ENCODE measurements at places on chromosomes 5 and 9.

- no peak for DNase-seq
Measured at GRCh38 chr5:17132444-17133083, 84.9 kb upstream of the BASP1 start.

DNA sequence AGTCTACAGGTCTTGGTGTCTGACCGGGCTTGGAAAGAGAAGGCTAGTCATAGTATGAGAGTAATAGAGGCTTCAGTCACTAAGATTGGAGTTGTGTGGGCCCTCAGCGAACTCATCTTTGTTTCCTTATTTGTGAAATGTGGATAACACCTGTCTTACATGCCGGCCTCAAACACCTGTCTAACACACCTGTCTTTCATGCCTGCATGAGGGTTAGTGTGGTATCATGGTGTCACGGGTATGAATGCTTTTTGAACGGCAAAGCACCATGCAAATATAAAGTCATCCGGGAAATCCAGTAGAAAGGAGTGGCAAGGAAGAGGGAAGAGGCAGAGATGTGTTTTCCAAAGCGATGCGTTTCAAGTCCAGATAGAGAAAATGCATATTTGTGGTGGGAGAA lies 25.5 kb downstream of the GRAMD2B start:
- DNase-seq, result no peak

DNA sequence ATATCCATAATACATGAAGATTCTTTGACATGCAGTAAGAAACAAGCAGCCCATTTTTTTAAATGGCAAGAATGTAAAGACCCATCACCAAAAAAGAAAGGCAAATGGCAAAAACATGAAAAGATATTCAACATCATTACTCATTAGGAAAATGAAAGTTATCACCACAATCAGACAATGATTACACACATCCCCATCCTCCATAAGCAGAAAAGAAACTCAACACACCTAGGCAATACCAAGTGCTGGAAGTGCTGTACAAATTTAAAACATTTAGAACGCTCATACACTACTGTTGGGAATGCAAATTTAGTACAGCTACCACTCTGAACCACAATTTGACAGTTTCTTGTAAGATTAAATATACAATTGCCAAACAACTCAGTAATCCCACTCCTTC lies 466.7 kb downstream of the ACTL7B start:
- DNase-seq, result no peak

DNA sequence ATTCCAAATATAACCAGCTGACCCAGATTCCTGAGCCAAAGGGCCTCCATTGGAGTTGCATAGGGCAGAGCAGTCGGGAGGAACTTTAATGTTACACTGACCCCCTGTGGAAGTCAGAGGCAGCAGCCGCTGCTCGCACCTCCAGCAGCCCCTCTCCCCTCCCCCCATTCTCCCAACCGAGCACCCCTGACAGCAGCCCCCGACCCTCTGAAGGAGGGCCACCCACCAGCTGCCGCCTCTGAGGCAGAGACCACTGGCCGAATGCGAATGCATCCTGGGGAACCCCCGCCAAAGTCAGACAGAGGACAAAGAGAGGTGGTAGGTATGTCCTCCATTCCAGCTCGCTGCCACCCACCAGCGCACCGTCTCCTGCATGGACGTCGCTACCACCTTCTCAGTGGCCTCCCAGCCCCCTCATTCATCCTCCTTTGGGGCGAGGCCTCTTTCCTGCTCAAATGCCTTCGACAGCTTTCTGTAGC lies 231.0 kb downstream of the CDK5RAP2 start:
- no peak for DNase-seq

DNA sequence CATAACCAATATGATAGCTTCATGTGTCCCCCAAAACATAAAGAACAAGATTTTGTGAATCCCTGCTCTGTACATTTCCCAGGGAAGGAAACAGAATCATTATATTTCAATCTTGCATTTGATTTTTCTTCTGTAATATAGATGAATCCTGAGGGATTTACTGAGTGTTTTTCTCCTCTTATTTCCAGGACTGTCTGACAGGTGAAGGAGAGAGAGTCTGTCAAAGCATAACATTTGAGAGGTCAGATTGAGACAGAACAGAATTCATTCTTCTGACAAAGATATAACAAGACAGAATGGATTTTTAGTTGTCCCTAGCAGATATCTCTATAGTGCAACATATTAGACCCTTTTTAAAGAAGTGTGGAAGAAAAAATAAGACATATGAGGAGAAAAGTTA lies 354.5 kb upstream of the IZUMO3 start:
- DNase-seq, result no peak

- no peak for DNase-seq
Measured at GRCh38 chr9:93321220-93321610, 130.3 kb upstream of the FAM120A start.

- no peak for DNase-seq
Measured at GRCh38 chr9:5825223-5825622, 7.7 kb downstream of the ERMP1 start.

DNA sequence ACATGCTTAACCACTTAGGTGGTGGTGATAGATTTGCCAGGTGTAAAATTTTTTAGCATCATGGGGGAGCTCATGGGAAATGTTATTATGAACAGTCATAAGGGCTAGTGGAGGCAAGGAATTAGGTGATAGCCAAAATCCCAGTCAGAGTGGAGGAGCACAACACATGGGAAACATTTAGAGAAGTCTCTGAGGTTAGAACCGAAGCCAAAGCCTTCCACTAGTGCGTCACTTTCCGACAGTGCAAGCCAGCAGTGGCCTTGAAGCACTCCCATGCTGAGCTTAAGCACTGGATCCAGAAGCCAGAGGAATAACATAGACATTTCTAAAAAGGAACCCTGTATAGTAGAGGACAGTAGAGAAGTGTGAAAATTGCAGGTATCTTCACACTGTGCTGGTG lies 101.5 kb upstream of the SNX2 start:
- no peak for DNase-seq

- no peak for DNase-seq
Measured at GRCh38 chr5:42020788-42021530, 95.9 kb downstream of the FBXO4 start.

- DNase-seq, result no peak
Measured at GRCh38 chr5:122259995-122260394, 52.0 kb upstream of the SNCAIP start.

- DNase-seq, result no peak
Measured at GRCh38 chr9:75108571-75108970, 20.3 kb downstream of the OSTF1 start.

DNA sequence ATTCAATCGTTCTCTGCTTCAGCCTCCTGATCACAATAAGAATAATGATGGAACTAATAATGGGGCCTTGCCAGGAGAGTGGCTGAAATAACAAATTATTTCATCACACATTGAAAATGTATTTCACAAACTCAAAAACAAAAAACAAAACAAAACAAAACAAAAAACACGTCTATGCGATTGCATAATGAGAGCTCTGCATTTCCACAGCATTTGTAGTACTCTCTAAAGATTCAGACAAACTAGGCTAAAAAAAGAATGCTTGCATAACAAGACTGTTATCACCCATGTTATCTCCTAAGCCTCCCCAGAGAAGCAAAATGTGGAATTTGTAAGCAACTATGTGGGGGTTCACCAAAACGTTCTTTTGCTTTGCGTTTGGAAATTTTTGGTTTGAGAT lies 48.1 kb downstream of the PRELID2 start:
- DNase-seq, result no peak

- no peak for DNase-seq
Measured at GRCh38 chr9:131346559-131346958, 47.3 kb upstream of the PRRC2B start.

DNA sequence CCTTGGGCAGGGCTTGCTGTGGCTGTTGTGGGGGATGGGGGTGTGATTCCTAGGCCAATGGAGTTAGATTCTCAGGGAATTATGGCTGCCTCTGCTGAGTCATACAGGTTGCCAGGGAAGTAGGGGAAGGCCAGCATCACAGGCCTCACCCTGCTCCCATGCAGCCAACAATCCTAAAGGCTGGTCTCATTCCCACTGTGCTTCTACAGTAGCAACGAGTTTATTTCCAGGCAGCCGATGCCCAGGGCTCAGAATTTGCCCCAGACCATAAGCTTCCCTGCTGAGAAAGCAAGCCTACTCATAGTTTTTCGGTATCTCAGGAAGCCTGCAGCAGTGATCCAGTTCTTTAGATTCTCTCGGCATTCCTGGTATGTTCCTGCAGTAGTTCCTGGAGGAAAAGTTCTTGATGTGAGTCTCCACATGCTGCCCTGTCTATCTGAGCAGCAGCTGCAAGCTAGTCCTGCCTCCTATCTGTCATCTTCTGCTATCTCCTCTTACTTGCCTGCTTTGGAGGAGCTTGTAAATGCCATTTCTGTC lies 59.3 kb upstream of the SELENOP start:
- no peak for DNase-seq

DNA sequence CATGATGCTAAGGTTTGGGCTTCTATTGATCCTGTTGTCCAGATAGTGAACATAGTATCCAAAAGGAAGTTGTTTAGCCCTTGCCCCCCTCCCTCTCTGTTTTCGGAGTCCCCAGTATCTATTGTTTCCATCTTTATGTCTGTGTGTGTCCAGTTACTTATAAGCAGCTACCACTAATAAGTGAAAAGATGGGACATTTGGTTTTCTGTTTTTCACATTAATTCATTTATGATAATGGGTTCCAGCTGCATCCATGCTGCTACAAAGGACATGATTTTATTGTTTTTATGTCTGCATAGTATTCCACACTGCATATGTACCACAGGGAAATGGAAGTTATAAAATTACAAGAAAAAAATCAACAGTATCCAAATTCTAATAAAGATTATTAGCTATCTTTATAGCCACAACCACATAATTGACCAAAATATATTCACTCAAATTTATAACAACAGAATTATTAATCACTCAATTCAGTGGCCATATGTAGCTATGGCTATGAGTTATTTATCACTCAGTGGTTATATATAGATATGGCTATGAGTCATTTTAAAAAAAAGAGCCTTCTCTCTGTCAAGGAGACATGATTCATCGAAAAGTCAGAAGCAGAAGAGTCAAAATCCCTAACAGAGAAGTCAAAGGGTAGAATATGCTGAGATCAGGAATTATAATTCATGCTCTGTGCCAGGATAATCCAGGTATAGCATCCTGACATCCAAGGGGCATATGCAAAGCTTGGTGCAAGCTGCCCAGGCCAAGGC lies 367.5 kb downstream of the DEPDC1B start:
- DNase-seq, result no peak

DNA sequence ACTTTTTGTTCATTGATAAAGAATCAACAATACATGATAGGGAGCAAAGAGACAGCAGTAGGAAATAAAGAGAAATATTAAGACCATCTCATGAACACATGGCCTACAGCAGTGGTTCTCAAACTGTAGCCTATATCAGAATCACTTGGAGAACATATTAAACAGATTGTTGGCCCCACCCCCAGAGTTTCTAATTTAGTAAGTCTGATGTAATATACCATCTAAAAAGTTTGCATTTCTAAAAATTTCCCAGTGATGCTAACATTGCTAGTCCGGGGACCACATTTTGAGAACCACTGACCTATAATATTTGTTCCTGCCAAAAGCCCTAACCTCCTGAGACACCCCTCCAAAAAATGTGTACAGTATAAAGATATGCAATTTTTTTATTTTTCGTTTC lies 306.2 kb upstream of the NREP start:
- no peak for DNase-seq

- DNase-seq, result no peak
Measured at GRCh38 chr5:172640139-172640538, 924 bp upstream of the NEURL1B start.

- no peak for DNase-seq
Measured at GRCh38 chr9:6214434-6214833, 1.2 kb upstream of the IL33 start.

DNA sequence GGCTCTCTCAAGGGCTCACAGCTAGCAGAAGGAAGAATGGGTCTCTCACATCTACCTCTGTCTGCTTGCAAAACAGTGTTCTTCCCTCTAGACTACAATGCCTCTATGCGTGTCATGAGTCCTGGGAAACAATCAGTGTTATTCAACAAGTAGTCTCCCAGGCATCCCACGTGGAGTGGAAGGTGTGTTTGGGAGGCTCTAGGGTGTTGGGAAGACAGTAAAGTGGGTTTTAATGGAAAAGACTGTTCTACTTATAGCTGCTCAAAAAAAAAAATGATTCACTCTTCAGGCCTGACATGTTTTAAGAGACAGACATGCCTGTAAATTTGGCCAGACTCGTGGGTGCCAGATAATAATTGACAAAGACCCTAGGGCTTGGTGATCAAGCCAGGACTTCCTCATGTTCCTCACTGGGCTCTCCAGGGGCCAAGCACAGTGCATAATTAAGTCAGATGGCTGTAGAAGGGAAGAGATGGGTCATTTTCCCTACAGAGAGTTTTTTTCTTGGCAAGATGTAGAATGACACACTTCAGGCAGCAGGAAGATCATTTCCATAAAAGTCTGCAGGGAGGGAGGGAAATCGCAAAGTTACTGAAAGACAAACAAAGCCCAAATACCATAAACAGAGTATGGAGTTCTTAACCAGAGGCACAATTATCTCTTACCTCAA lies 246.4 kb downstream of the ACTL7B start:
- DNase-seq, result no peak

DNA sequence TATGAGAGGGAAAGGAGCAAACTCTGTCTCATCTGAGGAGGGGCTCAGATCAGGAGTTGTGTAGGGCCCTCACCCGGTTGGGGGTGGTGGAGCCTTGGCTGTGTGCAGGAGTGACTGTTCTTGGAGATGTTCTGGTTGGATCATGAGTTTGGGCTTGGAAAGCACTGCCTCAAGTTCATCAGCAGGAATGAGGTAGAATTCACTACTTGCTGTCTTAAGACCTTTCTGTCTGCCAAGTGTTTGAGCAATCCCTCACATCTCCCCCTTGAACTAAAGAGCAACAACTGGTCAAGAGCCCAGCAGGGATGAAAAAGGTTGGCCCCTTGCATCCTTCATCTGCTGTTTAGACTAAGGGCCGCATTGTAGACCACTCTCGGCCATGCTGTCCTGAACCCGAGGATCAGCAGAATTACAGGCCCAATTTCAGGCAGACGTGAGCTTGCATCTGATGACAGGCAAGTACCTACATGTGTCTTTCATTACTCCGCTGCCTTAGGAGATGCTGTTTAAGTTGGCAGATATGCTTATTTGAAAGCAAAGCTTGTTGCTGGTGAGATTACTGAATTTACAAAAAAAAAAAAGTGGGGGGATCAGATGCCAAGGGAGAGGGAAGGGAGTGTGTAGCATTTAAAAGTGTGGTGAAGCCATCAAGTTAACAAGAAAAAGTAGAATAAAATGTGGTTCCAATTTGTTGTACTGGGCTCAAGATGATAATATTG lies 36.4 kb downstream of the PIK3R1 start:
- DNase-seq, result no peak

- no peak for DNase-seq
Measured at GRCh38 chr5:10140195-10140973, 109.3 kb downstream of the ATPSCKMT start.

GRCh38 chr5:170393235-170393634 lies 4.1 kb upstream of the KCNMB1 start:
- DNase-seq, result no peak

Measured in activated T-helper 2 cell treated with anti-CD3 and anti-CD28 coated beads, Interferon-gamma antibody, Interleukin-2, Interleukin-4, amounts not matched to agents 10 μg/mL and 5 μg/mL and 100 μg/mL, durations not matched to agents 14 hours and 24 hours and 36 hours (primary cell).